ENCODE measurements at places on chromosomes 3 and 15.

GRCh38 chr15:41474436-41474835 is 19.2 kb upstream of the ITPKA start:
- no peak for DNase-seq

- DNase-seq, result no peak
Measured at GRCh38 chr3:73637042-73637441, 12.3 kb upstream of the PDZRN3 start.

- no peak for DNase-seq
Measured at GRCh38 chr15:78492872-78493271, 14.5 kb upstream of the HYKK start.

DNA sequence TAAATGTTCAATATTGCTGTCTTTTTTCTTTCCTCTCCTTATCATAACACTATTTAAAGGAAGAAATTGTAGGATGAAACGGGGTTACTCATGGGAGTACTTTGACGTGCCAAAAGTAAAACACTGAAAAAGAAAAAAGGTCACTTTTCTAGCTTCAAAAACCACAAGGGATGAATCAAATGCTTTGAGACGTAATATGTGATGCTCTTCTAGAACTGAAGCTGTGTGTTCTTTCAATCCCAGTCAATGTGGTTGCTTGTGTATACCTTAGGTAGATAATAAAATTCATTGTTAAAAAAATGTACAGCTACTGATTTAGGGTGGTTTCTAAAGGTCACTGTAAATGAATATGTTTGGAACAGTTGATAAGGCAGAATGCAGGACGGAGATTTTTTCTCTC is 538.8 kb upstream of the ZNF717 start:
- no peak for DNase-seq

DNA sequence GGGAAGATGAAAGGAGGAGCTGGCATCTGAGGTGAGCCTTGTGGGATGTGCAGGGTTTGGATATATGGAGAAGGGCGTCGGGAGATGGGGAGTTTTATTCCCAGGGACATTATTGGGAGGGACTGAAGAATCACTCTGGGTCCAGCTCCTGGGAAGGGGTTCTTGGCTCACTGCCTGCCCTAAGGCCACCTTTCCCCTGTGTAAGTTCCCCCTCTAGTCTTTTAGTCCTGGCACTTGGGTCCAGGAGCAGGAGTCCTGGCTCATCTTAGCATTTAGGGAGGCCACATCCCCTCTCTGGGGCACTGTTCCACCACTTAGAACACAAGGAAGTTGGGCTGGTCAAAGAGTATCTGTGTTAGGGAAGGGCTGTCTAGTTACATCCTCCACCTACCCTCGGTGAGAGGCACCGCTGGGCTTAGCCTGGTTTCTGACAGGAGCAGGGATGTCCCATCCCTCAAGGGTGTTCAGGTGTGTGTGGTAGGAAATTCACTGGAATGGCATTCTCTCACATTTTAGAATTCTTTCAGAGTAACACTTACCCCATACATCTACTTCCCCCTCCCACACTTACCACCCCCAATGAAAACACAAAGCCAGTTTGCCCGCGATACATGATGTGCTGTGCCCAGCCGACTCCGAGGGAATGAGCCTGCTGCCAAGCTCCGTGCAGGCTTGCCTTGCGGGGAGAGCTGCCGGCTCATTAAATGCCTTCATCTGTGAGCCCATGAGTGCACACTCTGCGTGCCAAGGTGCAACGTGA is 86.7 kb downstream of the FAM43A start:
- no peak for DNase-seq

DNA sequence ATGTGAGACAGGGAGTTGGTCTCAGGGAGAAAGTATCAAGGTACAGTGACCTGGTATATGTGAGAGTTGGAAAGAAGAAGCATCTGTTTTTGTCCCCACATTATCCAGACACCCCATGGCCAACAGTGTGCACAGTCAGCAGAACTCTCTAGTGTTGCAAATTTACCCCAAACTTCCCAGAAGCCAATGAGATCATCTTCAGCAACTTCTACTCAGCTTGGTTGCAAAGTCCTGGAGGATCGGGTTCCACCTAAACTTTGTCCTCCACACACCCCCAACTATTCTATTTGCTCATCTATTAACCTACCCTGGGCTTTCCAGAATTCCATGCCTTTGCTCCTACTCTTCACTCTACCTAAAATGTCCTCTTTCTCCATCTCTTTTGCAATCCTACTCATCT is 15.7 kb downstream of the RBSN start:
- DNase-seq, result no peak

GRCh38 chr3:35744419-35744818 is 105.1 kb downstream of the ARPP21 start:
- no peak for DNase-seq

DNA sequence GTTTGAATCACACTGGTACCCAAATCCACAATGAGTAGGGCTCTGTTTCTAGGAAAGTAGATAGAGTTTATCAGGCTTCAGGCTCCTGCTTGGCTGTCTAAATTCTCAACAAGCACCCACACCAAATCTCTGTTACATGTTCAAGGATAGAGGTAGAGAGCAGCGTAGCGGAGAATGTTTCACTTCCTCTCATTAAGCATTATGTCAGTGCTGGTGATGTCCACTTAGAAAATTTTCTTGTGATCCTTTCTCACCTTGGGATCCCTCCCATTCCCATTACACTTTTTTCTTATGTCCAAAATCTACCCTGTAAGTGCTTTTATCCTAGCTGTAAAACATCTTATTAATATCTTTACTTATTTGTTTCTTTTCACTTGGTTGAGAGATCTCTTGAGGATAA is 34.7 kb upstream of the GCSAM start:
- no peak for DNase-seq

- no peak for DNase-seq
Measured at GRCh38 chr3:25568525-25569078, 96.1 kb downstream of the TOP2B start.

DNA sequence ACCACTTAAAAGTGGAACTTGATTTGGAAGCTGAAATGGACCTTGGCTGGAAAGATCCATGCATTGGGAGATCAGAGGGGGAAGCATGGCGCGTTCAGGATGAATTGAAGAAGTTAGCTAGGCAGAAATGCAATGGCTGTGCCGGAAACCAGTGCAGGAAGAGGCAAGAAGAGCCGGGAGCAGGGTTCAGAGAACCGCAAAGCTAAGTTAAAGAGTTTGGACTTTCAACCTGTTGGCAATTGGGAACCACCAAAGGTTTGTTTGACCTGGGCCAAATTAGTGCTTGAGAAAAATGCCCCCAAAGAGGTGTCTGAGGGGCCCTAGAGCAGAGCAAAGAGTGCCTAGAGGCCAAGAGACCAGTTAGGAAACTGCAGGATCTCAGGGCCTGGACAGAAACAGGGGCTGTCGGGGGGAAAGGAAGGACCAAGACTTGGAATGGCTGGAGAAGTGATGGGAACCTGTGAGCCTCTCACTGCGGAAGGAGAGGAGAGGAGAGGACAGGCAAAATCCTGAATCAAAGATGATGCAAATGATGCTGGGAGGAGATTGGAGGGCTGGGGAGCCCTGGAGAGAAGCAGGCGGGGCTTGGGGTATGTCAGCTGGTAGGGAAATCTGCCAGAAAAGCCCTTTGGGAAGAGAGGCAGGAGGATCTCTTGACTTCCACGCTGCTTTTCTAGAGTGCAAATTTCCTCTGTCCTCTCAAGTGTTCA is 49.3 kb downstream of the FAM174B start:
- no peak for DNase-seq

GRCh38 chr3:168850109-168850508 is 754.4 kb upstream of the GOLIM4 start:
- no peak for DNase-seq

GRCh38 chr3:194250098-194251002 is 100.8 kb downstream of the CPN2 start:
- DNase-seq, result no peak

DNA sequence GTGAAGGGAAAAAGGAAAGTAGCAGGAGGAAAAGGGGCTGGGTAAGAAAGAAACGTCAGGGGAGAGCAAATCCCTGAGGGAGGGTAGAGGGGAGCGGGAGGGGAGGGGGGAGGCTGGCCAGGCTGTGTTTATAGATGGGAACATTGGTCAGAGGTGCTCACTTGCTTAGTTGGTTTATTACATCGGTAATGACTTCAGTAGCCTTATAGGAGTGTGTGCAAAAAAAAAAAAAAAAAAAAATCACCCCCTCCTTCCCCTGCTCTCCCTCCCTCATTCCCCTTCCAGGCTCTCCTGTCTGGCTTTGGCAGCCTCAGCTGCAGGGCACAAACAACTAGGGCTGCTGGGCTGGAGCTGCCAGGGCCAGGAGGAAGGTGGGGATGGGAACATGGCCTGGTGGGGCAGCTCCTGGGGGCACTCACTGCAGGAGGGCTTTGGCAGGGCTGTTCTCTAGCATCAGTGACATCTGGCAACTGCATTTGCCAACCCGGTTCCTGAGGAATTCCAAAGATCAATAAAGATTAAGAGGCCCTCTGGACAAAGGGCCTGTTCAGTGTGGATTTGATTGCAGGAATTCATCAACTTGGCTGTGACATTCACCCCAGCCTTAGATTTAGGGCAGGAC is 334.5 kb upstream of the FRG2C start:
- no peak for DNase-seq

DNA sequence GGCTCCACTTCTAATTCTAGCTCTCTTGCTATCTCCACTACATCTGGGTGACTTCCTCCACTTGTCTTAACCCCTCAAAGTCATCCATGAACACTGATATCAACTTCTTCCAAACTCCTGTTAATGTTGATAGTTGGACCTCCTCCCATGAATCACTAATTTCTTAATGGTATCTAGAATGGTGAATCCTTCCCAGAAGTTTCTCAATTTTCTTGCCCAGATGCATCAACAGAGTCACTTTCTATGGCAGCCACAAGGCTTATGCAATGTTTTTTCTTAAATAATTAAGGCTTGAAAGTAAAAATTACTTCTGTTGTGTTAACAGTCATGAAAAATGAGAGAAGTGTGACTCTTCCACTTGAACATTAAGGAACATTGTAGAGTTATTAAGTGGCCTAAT is 164.3 kb downstream of the PCCB start:
- DNase-seq, result no peak

GRCh38 chr15:56758770-56759449 is 25.6 kb upstream of the ZNF280D start:
- DNase-seq, result no peak

GRCh38 chr3:180657094-180657493 is 22.2 kb downstream of the CCDC39 start:
- DNase-seq, result no peak

DNA sequence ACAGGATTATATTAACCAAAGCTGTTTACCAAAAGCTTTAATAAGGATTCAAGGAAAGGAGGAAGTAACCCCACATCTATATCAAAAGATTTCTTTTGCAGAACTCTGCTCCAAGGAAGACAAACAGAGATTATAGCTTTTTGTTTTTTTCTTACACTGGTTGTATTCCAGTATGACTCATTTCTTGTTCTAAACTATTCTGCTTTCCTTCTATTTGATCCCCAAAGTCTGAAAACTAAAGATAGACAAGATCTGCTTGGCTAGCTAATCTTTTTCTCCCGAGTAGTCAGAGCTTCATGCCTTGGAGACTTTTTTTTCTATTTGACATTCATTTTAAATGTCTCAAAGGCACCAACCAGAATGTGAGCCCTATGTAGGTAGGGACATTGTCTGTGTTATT is 36.8 kb upstream of the FRMD5 start:
- no peak for DNase-seq

GRCh38 chr3:9887480-9887879 is 2.9 kb upstream of the JAGN1 start:
- no peak for DNase-seq

DNA sequence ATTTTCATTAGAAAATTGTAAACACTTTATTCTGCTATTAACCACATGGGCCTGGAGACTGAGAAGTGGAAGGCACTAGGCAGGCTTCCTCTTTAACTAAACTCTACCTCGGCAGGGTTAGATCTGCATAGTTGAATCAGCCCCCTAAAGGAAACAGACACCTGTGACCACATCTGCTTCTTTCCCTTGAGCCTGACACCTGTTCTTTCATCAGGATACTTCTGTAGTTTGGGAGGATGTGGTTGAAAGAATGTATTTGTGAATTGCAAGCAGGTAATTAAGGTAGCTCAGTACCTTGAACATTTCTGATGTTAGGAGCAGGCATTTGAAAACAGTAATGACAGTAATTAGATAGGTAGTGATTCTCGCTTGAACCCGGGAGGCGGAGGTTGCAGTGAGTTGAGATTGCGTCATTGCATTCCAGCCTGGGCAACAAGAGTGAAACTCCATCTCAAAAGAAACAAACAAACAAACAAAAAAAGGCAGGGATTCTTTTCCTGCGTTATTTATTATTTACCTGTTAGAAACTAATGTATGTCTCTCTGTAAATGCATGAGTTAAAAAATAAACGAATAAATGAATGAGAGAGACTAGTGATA is 468.5 kb downstream of the NLGN1 start:
- no peak for DNase-seq

DNA sequence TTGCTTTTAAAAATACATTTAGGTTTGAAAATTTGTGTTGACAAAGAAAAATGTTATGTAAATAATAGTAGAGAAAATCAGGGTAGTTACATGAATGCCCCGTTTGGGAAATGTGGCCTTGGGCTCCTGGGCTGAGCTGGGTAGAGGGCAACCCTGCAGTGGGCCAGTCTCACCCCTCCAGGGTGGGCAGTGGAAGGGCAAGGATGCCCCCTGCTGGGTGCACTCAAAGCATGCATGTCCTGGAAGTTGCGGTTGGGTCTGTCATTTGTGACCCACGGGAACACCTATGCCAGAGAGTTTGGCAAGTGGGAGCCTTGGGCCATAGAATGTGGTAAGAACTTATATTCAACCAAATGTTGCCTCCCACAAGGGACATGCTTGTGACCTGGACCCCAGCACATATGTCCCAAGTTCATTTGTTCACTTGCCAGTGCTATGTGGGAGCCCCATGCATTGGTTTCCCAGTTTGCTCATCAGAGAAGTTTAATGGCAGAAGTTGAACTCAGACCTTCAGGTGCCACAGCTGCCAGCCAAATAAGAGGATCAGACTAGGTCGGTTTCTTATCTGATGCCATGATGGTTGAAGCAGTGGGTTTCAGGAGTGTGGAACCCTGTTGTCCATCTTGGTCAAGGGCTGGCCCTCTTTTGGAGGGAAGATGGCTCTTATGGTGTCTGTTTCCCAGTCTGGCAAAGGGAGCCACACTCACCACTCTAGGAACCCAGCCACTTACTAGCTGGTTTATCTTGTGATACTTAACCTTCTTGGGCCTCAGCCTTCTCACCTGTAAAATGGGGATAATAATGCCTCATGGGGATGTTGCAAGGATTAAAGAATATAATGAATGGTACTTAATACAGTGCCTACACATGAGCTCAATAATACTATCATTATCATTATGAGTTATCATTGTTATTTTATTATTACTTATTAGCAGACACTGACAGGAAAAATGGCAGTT is 2.5 kb upstream of the PLCB2 start:
- no peak for DNase-seq

- DNase-seq, result no peak
Measured at GRCh38 chr3:64728428-64728827, 40.6 kb upstream of the ADAMTS9 start.
